ENCODE measurements at places on chromosomes 7 and 10.

DNA sequence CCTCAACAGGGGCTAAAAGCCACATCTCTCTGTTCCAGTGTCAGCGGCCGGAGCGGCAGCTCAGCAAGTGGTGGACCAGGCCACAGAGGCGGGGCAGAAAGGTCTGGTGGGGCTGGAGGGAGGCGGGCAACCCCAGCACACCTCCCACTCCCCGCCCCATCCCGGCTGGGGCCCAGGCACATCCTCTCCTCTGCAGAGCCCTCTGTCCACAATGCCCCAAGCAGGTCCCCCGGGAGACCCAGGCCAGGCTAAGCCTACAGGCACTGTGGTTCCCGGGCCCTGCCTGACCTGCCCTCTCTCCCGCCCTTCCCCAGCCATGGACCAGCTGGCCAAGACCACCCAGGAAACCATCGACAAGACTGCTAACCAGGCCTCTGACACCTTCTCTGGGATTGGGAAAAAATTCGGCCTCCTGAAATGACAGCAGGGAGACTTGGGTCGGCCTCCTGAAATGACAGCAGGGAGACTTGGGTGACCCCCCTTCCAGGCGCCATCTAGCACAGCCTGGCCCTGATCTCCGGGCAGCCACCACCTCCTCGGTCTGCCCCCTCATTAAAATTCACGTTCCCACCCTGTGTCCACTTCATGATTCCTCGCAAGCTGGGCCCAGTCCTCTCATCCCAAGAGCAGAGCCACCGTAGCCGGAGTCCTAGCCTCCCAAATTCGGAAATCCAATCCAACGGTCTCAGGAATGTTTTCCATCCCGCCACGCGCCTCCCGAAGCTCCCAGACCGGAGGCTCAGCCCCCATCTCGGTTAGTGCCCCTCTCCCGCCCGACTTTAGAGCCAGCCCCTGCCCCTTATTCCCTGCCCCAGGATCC lies 2.1 kb downstream of the ADIRF start:
- DNase-seq, result peak; percentile 27

DNA sequence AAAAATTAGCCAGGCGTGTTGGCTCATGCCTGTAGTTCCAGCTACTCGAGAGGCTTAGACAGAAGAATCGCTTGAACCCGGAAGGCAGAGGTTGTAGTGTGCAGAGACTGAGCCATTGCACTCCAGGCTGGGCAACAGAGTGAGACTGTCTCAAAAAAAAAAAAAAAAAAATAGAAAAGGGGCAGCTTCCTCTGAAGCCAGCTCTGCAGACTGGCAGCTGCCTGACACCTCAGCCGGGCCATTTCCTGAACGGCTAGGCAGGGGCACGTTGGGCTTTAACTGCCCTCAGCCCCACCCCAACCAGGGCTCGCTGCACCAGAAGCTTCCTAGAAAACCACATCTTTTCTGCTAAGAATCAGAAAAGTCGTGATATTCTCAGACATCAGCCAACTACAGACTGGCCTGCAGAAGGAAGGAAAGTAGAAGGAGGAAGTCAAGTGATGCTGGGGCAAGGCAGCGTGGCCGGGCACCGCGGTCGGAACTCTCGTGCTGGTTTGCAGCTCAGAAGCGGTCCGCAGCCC lies 38.0 kb downstream of the PRKAG2 start:
- peak; percentile 96 for DNase-seq

GRCh38 chr7:29275493-29275892 lies 80.9 kb downstream of the CHN2 start:
- no peak for DNase-seq

GRCh38 chr7:70808876-70809275 lies 323.1 kb upstream of the GALNT17 start:
- peak; percentile 21 for DNase-seq

DNA sequence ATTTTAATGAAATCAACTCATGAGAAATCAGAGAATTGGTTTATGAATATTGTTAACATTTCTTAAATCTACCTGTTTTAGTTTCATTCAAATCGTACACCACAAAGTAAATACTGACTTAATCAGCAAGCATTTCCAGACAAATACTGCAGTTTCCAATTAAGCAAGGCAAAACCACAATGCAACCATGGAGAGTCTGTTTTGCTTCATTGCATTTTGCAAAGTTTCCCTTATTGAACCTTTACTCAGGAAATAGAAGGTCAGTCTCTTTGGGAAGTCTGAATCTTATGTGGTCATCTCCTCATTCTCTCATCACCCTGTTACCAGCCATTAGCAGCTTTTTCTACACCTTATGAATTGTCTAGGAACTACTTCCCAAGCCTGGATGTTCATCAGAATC lies 400.5 kb downstream of the IPMK start:
- no peak for DNase-seq

DNA sequence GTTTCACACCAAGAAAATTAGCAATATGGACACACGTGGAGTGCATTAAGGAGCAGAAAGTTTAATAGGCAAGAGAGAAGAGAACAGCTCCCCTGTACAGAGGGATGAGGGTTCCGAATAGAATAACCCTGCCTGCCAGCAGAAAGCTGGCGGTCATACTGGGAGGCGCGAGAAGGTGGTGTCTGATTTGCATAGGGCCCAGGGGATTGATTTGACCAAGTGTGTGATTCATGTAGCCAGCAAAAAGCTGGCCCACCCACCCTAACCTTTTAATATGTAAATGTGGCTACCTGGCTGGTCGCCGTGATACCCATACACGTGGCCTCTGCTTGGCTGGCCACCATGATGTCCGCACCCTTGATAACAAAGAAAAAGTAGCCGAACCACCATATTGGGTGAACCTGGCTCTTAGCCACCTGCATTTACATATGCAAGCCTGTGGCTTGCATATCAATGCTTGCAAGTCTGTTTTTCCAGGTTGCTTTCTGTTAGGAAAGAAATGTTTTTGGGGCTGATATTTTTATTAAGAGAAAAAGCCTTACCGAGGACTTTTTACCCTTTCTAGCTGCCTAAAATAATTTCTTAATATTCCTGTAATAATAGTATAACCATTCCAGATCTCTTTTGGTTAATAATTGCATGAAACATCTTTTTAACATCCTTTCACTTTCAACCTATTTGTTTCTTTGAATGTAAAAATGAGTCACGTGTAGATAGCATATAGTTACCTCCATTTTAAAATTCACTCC lies 20.5 kb upstream of the VWDE start:
- DNase-seq, result no peak

GRCh38 chr10:34886906-34887642 lies 72.0 kb upstream of the PARD3 start:
- DNase-seq, result peak; percentile 0
